ENCODE measurements at places on chromosomes 2 and 18. TPM values are rescaled to one million over a fixed set of nuclear protein-coding genes. Genes with fewer than 3 reads are reported as not detected.

The TFCP2L1 gene
- total RNA-seq: not detected

The PDE1A gene
- total RNA-seq: not detected

GRCh38 chr18:25669741-25670140, 317.8 kb upstream of the ZNF521 start:
- no peaks in the 10 kb centered on the region for H3K27me3 ChIP-seq
- H3K27ac ChIP-seq: no peak overlapping the region
- no peaks in the 10 kb centered on the region for H3K36me3 ChIP-seq
- H3K4me1 ChIP-seq: no peaks in the 10 kb centered on the region
- no peak overlapping the region for H3K4me3 ChIP-seq
- no peak for DNase-seq

DNA sequence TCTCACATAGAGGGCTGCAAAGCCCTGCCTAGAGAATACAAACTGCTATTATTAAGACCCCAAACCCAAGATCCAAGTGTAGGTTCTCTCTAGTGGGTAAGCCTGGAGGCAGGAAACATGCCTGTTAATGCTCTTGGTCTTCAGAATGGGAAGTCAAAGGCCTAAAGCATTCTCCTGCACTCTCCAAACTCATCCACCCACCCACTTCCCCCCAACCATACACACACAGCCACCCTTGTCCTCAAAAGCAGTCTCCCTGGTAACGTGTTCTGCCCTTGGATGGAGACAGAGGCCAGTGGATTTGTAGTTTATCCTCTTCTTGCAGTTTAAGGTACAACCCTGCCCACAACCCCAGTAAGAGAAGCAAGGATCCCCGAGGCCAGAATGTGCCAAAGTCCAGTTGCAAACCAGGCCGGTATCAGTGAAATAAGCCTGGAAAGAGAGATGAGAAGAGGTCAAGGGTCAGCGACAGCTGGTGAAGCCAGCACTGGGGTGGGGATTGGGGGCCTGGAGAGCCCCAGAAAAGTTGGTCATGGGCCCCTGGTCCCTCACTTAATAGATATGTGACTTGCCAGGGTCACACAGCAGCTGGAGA, 23.0 kb downstream of the TMEM247 start:
- peaks cover 3% of the 10 kb centered on the region for H3K36me3 ChIP-seq
- no peak overlapping the region for H3K27ac ChIP-seq

The GAL3ST2 gene
- 2.2 TPM for total RNA-seq

- no peaks in the 10 kb centered on the region for H3K4me1 ChIP-seq
- H3K27ac ChIP-seq: no peak overlapping the region
- H3K36me3 ChIP-seq: no peaks in the 10 kb centered on the region
- no peak overlapping the region for H3K4me3 ChIP-seq
These were observed 566.1 kb downstream of the TMEM182 start for GRCh38 chr2:103327966-103328365.

The PTPRN gene
- total RNA-seq: not detected

DNA sequence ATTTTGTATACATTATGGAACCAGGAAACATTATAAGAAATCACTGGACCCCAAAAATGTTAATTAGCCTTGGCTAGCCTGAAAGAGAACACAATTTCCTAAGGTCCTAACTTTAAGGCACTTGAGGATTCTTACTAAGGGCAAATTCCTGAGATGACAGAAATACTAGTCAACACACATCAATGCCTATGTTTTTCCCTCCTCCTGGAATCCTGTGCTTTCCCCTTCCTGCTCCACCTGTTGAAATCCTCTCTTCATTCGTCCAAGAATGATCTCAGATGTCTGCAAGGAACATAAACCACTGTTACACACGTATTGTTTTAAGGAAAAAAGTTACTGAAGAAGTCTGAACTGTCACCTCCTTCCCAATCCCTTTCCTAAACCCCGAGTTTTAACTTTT, 21.2 kb upstream of the DARS1 start:
- H3K4me3 ChIP-seq: no peak overlapping the region
- H3K36me3 ChIP-seq: peaks cover 3% of the 10 kb centered on the region
- H3K27ac ChIP-seq: peak overlapping the region; percentile 95
- DNase-seq: no peak

The EVX2 gene
- not detected for total RNA-seq

- H3K27me3 ChIP-seq: peaks cover 50% of the 10 kb centered on the region
- no peak overlapping the region for H3K27ac ChIP-seq
- H3K36me3 ChIP-seq: no peaks in the 10 kb centered on the region
These were observed 13.3 kb downstream of the NTSR2 start for GRCh38 chr2:11656671-11657101.

GRCh38 chr2:133667085-133667484, 98.8 kb upstream of the NCKAP5 start:
- no peak overlapping the region for H3K27ac ChIP-seq
- H3K4me3 ChIP-seq: no peak overlapping the region
- H3K36me3 ChIP-seq: no peaks in the 10 kb centered on the region

DNA sequence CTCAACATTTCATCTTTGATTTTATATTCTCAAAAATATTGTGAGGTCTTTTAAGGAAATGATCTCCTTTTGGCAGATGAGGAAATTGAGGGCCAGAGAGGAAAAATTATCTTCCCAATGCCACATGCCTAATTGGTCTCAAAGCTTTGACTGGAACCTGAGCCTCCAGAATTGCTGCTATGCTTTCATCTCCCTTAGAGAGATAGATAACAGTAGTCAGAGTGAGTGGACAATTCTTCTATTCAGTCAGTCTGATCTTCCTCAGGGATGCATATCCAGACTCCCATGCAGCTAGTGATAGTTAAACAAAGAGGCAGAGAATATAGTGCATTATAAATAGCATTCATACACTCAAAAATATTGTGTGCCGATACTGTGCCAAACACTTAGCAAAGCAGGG, 3.8 kb upstream of the CLASP1 start:
- H3K4me3 ChIP-seq: no peak overlapping the region
- H3K4me1 ChIP-seq: peaks cover 42% of the 10 kb centered on the region
- H3K27ac ChIP-seq: peak overlapping the region; percentile 29
- DNase-seq: no peak
